Cerebellar nuclear complex (tissue), 1 donor: ENCODE measurements at places on chromosomes 1 and 21.

- no peak for DNase-seq
These were observed 65.4 kb upstream of the PTCH2 start for GRCh38 chr1:44908427-44908826.

DNA sequence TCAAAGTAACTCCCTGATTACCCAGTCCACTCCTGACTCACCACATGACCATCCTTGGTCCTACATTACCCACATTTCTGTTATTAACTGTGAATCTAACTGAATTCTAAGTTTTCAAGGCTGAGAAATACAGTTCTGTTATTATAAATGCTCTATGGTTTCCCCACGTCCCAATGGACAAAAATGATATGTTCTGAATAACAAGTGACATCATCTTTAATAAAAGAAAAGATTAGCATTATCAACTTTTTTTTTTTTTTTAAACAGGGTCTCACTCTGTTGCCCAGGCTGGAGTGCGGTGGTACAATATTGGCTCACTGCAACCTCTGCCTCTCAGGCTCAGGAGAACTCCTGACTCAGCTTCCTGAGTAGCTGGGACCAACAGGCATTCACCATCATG lies 59.6 kb downstream of the ZSWIM5 start:
- no peak for DNase-seq

DNA sequence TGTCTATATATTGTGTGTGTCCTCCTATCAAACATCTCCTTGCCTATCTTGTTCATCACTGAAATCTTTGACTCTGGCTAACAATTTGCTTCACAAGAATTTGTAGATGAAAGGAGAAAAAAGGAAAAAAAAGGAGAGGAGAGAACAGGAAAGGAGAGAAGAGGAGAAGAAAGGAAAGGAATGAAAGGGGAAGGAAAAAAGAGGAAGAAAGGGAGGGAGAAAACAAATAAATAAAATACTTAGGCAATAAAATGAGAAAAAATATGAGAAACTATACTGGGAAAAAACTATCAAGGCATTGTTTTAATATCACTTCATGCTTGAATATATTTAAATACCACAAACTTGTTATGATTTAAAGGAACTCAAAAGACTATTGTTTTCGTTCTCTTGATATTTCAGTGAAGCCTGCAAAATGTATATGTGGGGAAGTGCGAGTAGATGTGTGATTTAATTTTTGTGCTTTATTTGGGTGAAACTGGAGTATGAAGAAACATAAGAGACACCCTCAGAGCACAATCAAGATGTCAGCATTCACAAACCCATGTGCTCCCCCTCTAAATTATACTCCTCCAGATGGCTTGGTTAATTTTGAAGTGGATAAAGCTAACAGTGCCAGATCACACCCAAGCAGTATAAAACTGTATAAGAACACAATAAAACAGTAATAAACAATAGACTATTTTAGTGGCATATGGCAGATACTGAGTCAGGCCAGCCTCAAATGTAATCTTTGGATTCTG lies 205.7 kb upstream of the SAMSN1 start:
- no peak for DNase-seq

GRCh38 chr1:27120854-27121253 lies 34.1 kb downstream of the SLC9A1 start:
- DNase-seq = no peak

GRCh38 chr1:225685476-225686176 lies 32.7 kb upstream of the ENAH start:
- no peak for DNase-seq

DNA sequence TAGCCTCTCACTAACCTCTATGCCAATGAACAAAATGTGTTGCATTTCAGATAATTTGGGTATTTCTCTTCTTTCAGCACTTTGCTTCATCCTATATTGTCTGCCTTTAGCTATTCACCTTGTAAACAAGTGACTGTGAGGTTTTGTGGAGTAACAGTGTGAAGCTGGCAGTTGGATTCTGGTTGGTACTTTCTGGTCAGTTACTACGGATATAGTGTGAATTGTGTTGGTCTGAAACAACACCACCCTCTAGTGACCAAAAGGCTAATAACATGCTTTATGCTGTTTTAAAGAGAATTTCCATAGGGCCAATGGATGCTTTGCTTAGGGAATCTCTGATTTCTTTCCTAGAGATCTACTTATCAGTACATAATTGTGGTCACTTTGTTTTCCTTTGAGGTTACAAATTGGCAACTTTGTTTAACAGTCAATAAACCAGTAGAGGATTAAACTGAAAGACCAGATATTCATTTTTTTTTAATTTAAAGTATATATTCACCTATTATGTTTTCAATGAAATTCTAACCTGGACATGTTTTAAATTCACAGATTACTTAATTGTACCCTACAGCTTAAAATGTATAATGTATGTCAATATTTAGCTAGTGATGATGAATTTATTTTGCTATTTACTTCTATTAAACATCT lies 2.5 kb upstream of the PTGER3 start:
- DNase-seq = no peak

DNA sequence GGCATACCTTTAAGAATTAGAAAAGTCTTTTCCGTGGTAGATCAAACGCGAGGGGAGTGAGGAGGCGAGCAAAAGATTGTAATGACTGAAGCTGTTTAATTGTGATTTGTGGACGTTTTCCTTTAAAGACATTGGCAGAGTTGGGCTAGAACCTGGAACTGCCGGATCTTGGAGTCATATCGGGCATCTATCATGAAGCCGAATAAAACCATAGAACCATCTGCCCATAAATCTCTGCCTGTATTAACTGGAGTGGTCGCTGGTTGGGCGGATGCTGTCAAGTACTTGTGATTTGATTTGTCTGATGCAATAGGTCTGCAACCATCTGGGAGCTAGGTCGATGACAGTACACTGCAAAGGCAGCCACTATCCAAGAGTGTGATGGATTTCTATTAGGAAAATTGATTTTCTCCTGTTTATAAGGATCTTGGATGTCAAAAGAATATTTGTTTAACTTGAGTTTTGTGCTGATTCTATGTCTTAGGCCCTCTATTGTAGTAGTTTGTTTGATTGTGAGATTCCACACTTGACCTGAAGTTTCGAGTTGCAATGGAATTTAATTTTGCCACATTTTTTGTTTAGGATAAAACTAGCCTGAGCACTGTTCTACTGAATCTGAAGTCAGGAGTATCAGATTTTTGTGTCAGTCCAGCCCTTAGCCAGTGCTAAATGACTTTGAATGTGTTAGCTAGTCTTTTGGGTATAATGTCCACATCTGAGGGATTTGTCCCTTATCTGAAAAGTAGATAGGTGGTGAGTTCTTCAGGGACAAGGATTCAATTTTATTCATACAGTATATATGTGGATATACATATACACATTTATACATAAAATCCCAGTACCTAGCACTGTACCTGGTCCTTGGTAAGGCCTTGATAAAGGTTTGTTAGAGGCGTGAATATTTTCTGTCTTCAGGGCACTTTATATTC lies 1.2 kb downstream of the SARS1 start:
- no peak for DNase-seq

DNA sequence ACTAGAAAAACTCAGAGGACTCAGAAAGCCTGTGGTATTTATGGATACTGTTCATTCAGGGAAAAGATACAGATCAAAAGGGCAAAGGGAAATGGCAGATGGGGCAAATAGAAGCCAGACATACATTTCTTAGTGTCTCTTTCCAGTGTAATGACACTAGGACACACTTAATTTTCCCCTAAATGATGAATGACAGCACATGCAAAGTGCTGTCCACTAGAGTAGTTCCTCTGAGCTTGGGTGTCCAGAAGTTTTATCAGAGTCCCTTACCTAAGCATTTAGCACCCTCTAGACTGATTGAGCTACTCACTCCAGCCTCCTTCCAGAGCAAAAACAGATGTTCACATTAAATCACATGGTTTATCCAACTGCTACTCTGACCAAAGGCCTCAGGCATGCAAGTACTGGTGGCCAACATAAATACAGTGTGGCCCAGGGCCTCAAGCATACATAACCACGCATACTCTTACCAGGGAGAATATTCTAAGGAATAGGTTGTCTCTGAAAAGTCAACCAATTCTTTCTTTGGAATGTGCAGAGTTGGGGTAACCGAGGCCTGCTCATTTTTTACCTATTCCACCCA lies 166.9 kb downstream of the NCAM2 start:
- no peak for DNase-seq

GRCh38 chr1:236204039-236204438 lies 61.7 kb downstream of the GPR137B start:
- DNase-seq = no peak

DNA sequence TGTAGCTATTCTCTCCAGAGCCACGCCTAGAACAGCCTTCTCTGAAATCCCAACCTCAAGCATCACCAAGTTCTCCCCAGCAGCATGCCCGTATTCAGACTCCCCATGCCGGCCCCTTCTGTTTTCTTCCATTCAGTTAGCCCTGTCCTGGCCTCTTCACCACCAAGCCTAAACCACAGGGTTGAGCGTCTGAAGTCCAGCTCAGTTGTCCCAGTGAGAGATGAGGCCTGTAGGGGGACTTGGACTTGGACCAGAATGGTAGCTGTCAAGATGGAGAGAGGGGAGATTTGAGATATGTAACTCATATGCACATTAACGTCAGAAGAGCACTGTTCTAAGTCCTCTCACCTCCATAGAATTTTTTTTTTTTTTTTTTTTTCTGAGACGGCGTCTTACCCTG lies 5.5 kb upstream of the TMEM54 start:
- no peak for DNase-seq

GRCh38 chr1:43315963-43316737 lies 15.4 kb downstream of the TIE1 start:
- DNase-seq = no peak

DNA sequence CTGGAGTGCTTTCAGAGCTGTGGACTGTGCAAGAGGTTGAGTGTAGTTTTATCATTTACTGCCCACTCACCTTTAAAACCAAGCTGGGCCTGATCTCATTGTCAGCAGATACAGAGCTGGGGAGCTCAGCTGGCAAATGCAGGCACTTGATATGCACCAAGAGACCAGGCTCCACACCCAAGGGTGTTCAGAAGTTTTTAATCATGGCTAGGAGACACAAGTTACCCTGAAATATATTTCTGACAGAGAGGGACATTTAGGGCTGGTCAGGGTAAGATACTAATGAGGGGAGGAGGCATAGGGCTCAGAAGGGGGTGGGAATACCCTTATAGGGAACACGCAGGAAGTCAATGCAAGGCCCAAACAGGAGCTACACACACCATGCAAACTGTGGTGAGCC lies 153.7 kb downstream of the ELAVL4 start:
- no peak for DNase-seq

- no peak for DNase-seq
These were observed 31.6 kb upstream of the DNAJC6 start for GRCh38 chr1:65277605-65278347.

GRCh38 chr1:2229911-2230731 lies 2.0 kb downstream of the SKI start:
- DNase-seq = no peak

DNA sequence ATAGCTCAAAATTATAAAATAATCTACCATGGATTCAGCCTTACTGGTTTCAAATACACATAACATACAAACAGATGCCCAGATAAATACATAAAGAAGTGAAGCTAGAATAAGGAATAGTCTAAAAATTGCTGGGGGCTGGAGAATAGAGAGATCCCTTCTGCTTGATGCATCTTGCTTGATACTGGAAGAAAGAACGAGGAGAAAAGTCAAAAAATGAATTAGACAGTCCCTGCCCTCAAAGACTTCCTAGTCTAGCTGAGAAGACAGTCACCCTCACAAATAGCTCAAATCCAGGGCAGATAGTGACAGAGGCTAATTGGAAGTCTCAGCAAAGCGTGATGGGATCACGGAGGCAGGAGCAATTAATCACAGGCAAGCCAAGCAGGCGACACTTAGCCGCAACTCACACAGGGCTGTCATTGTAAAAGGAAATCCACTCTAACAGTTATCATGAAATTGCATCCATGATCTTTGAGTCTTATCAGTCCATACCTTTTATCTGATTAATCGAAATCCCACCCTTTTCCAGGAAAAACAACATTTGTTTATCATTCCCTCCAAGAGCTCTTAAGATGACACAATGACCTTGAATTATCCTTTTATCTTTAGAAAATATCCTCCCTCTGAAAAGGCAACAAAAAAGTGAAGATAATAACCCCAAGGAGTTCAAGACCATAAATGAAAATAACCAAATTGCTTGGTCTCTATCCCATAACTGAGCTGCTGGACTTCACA lies 59.7 kb upstream of the TIAM1 start:
- DNase-seq = no peak

- no peak for DNase-seq
These were observed 1.1 kb upstream of the MARCKSL1 start for GRCh38 chr1:32336963-32337675.

DNA sequence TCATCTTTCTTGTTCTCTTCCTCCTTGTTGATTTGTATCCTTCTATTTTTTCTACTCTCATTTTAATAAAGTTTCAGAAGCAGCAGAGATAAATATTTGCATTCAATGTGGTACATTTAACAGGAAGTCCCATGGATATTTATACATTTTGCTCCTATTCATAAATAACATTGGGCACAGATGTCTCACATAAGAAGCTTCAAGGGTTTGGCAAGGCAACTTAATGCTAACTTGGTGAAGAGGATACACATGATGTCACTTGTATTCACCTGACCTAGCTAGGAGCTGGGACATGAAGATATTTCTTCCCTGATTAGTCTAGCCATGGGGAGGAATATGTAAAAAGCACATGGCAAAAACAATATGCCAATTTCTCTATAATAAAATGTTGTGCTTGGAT lies 65.1 kb upstream of the DUSP10 start:
- DNase-seq = no peak

GRCh38 chr1:235679005-235679404 lies 29.4 kb upstream of the GNG4 start:
- no peak for DNase-seq

GRCh38 chr1:201172999-201173610 lies 17.5 kb upstream of the IGFN1 start:
- DNase-seq = no peak

DNA sequence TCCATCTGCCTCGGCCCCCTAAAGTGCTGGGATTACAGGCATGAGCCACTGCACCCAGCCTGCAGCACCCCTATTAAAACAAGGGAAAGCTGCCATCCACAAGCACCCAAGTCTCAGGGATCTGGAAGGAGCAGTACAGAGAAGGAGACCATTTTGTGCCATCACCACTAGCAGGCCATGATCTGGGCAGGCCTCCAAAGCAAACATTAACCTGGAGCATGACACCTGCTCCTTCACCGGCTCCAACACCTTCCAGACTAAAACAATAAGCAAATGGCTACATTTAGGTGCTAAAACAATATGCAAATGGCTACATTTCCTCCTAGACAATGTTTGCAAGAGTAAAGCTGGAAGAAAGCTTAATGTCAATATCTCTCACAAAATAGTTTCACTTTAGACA lies 16.7 kb downstream of the MEAF6 start:
- no peak for DNase-seq

DNA sequence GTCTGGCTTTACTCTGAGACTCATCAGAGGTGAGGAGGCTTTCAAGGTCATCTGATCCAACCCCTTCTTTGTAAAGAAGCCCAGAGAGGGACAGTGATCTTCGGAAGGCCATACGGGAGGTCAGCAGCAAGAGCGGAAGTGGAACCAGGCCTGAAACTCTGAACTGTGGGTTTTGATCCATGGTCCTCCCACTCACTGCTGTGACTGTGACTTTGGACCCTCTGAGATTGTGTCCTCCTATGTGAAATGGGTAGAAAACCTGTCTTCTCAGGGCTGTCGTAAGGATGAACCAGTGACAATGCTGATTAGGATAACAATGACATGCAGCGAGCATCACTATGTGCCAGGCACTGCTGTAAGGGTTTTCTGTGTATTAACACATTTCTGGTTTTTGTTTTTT lies 9.8 kb upstream of the DDOST start:
- no peak for DNase-seq

GRCh38 chr1:56975446-56975845 lies 9.6 kb upstream of the C8B start:
- no peak for DNase-seq
